ENCODE measurements at places on chromosomes 13 and 19. TPM values are rescaled to one million over a fixed set of nuclear protein-coding genes. Genes with fewer than 3 reads are reported as not detected.

Gene LILRB4
- total RNA-seq: 2.5 TPM

GRCh38 chr13:113667771-113668490 lies 912 bp downstream of the GRK1 start:
- H3K27me3 ChIP-seq: peaks cover 7% of the 10 kb centered on the region
- no peak for DNase-seq
- peaks cover 3% of the 10 kb centered on the region for H3K36me3 ChIP-seq
- peaks cover 4% of the 10 kb centered on the region for H3K4me1 ChIP-seq

- peak overlapping the region; percentile 81 for H3K4me3 ChIP-seq
- peak; percentile 48 for DNase-seq
- H3K36me3 ChIP-seq: no peaks in the 10 kb centered on the region
- H3K27me3 ChIP-seq: no peaks in the 10 kb centered on the region
Observed at GRCh38 chr13:74287724-74288169, 153.5 kb upstream of the KLF12 start.

Gene KCNN4
- total RNA-seq: 45.4 TPM

Data from activated naive CD8-positive, alpha-beta T cell treated with anti-CD3 and anti-CD28 coated beads, Interleukin-2, amount 10 ng/mL, durations not matched to agents 7 days and 5 days (primary cell).